Activated CD4-positive, alpha-beta T cell treated with anti-CD3 and anti-CD28 coated beads for 4 hours (primary cell): ENCODE measurements at places on chromosomes 4 and X.

DNA sequence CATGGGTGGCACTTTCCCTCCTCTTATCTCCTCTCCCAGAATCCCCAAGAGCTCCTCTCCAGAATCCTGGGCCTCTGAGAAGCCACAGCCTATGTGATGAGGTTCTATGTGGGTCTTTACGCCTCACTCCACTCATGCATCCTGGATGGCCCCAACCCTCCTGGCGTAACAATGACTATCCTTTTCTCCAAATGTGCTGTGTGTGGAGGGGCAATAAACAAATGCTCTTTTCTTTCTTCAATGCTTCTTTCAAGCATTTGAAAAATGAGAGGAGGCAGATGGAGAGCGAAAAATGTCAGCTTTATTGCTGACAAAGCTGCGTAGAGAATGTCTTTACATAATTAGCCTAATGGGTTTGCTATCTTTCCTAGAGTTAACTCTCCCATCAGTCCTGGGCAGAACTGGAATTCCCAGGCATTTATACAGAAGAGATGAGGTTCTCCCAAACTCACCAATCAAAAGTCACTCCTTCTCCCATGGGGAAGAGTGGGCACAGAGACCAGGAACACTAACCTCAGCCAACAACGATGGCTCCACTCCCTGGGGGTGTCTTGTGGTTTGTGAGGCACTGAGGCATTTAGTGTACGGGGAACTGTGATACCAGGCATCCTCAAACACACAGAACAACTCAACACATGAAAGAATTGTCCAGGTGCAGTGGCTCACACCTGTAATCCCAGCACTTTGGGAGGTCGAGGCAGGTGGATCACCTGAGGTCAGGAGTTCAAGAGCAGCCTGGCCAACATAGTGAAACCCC, 118.9 kb upstream of the SLC34A2 start:
- DNase-seq = no peak

- no peak for DNase-seq
Measured at GRCh38 chr4:54976682-54977081, 148.7 kb downstream of the KDR start.

- DNase-seq = no peak
Measured at GRCh38 chrX:74515356-74515755, 94.1 kb downstream of the SLC16A2 start.

DNA sequence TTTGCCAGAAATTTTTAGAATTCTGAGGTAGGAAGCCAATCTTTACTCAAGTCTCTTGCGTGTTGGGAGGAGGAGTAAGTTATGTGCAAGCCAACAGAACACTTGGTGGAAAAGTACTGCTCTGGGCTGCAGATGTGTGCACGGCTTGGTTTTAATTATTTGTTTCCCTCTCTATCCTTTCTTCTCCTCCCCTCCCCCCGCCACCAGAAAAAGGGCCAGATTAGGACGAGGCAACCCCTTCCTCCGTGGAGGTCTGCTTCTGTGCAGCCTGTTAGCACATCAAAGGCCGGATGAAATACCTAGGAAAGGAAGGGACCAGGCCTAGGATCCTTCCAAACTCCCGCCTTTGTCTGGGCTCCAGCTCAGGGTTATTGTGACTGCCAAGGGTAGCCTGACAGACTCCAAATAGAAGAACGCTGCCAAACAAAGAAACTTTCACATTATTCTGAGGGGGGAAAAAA, 1.0 kb upstream of the PGRMC1 start:
- DNase-seq = no peak

DNA sequence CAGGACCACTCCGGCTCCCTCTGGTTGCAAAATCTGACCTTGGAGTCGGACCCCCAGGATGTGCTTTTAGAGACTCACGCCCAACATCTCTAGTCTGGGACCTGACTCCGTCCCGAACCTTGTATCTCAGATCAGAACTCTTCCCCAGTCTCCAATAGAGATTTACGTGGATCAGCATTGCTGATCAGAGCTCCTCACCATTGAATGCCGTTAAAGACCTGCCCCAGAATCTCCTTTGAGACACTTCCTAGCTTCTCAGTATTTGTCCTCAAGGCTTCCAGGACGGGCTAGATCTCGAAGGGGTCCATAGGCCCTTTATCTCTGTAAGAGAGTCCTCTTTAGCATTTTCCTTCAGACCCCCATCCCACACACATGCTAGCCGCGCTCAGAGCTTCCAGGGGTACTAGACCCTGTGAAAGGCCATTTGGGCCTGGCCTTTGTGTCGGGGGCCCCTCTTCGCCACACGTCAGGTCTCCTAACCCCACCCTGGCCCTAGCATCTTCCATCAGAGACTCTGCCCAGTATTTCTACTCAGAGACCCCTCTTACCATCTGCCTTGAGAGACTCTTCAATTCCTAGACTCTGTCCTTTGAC, 662 bp downstream of the UBA1 start:
- no peak for DNase-seq

- DNase-seq = no peak
Measured at GRCh38 chr4:81508411-81509185, 36.9 kb upstream of the RASGEF1B start.

GRCh38 chrX:71118985-71119535, 664 bp downstream of the MED12 start:
- no peak for DNase-seq

GRCh38 chr4:71689822-71690221, 94.1 kb downstream of the GC start:
- no peak for DNase-seq

DNA sequence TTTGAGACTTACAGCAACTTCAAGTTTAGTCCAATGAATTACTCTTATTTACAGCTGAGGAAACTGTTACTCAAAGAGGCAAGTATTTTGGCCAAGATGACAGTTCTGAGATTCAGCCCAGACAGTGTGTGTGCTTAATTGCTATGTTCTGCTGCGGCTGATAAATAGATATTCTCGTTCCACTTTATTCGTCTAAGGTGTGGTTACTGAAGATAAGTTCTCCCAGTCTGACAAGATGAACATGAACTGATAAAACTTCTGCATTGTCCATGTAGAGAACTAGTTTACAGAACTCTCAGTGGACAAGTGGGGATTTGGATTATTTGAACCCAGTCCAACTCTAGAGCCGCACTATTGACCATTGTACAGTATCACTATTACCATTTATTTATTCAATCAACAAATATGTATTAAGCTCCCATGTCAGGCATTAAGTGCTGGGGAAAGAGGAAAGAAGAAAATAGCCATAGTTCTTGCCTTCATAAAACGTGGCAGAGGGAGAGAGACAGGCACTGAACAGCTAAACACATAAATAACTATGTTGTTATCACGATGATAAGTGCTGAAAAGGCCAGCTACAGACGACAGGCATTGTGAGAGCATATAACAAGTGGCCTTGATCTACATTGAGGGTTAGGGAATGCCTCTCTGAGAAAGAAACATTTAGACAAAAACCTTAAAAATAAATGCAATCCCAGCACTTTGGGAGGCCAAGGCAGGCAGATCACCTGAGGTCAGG, 4.0 kb upstream of the DHX15 start:
- no peak for DNase-seq

GRCh38 chr4:137432446-137433311, 99.6 kb downstream of the PCDH18 start:
- no peak for DNase-seq

DNA sequence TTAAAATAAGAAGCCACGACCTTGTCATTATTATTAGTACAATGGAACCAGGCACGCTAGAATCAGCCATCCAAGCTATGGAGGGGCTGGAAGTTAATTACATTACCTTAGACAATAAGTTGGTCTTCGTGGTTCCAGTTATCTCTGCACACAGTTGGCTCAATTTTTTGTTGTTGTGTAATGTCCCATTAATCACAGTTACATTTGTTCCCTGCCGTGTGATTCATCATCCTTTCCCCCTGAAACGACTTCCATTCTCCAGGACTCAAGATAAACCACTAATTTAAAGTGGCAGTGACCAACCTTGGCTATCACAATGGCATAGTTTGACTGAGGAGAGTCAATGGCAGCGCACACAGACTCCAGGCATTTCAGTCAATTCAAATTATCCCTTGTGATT, 905.0 kb downstream of the RAB28 start:
- no peak for DNase-seq

- no peak for DNase-seq
Measured at GRCh38 chr4:61129971-61130370, 70.2 kb upstream of the ADGRL3 start.

DNA sequence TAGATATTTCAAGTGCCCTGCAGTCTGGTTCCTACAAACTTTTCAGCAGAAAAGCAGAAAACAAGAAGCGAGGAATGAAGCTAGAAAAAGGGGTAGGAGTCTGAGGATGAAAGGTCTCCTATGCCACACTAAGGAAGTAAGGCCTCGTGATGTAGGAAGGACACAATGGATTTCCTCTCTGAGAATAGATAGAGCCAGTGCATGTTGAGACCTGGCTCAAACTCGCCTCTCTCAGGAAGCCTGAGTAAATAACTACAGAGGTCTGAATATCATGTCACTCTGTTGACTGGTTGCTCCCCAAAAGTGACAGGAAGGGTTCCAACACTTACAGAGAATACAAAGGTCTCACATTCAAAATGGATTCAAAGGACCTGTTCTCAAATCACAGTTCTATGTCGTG, 93.3 kb downstream of the GRIA3 start:
- no peak for DNase-seq

GRCh38 chr4:171812333-171812664, 905 bp upstream of the GALNTL6 start:
- no peak for DNase-seq

DNA sequence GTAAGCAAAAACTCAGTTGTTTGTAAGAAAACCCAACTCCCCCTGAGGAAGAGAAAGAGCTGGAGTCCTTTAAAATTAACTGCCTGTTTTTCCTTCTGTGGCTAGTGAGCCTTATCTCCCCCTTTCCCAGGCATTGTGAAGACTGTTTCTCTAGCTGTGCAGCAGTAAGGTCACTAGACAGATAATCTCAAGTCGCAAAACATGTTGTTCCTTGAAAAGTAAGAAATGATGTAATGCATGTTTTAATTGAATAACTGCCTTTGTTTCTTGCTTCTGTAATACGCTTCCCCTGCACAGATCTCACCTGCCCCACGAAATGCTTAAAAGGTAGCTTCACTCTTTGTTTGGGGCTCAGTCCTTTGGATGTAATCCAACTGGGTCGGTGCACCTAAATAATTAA, 5.8 kb upstream of the GAGE12J start:
- DNase-seq = no peak

GRCh38 chrX:150575419-150575814, 7.0 kb downstream of the MTM1 start:
- peak; percentile 67 for DNase-seq

DNA sequence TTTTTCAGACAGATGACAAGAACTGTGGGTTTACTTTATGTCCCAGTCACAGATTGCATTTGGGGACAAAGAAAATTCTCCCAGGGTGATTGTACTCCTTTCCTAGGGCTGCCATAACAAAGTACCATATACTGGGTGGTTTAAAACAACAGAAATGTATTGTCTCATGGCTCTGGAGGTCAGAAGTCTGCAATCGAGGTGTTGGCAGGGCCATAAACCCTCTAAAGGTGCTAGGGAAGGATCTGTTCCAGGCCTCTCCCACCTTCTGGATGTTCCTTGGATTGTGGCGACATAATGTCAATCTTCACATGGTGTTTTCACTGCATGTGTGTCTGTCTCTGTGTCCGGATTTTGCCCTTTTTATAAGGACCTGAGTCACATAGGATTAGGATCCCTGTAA, 12.3 kb downstream of the GEMIN8 start:
- DNase-seq = no peak

DNA sequence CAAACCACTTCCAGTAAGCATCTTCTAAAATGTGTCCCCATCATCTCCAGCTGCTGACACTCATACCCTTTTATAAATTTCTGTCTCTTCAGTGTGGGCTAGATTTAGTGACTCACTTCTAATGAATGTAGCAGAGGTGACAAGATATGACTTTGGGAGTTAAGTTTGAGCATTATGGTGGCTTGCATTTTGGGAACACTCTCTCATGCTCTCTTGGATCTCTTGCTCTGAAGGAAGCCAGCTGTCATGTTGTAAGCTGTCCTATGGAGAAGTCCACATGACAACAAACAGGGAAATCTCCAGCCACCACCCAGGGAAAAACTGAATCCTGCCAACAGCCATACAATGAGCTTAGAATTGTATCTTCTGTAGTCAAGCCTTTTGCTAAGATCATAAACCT, 691.3 kb upstream of the PCDH7 start:
- DNase-seq = no peak

DNA sequence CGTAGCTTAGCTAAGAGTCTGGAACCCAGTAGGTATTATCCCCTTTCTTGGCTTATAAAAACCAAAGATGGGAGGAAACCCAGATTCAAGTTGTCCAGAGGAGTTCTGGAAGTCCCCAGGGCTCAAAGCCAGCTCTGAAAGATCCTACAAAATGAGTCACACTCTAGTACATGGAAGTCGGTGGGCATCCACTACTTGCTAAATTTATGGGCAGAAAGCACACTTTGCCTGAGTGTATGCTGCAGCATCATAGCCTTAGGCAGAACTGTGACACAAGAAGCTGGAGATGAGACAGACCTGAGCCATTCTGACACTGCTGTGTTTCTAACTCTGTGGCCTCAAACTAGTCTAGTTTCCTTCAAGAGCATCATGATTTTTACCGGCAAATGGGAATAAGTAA, 429.3 kb downstream of the AFF2 start:
- DNase-seq = no peak
